ENCODE measurements at places on chromosomes 13 and 19.

- no peak for DNase-seq
Measured at GRCh38 chr19:29537601-29538000, 11.8 kb downstream of the VSTM2B start.

DNA sequence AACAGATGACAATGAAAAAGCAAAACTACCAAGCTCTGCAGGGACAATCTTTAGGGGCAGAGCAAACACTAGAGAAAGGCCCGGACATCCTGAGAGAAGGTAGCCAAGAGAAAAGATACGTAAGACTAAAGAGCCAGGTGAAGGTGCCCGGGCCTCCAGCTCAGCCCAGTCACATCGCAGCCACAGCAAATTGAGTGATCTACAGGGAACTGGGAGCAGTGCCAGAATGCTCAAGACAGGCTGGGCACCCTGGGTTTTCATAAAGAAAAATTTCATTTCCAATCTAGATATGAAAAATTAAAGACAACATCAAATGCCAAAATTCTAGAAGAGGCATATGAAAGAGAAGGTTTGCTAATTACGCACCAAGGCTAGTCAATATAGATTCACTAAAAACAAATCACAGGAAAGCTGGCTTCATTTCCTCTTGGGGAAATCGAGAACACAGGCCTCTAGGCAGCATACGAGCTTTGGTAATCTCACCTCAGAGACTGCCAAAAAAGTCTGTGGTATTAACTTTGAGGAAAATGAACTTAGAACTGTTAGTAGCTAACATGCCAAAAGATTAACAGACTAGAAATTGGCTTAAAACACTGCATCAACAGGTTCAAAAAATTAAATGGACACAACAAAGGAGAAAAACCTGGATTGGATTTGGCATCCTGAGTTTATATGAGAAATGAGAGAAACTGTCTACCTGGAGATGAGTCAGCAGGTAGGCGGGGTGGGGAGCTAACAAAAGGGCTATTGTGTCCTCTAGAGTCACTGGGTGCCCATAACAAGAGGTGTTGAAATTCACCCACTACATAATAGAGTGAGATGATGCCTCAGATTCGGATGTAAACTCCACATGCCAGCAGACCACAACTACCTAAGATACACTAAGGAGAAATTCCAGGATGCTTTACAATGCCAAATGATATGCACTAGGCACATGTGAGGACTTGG lies 6.6 kb downstream of the ANKRD10 start:
- peak; percentile 90 for DNase-seq

GRCh38 chr13:27504868-27505194 lies 54.5 kb upstream of the MTIF3 start:
- DNase-seq = no peak

DNA sequence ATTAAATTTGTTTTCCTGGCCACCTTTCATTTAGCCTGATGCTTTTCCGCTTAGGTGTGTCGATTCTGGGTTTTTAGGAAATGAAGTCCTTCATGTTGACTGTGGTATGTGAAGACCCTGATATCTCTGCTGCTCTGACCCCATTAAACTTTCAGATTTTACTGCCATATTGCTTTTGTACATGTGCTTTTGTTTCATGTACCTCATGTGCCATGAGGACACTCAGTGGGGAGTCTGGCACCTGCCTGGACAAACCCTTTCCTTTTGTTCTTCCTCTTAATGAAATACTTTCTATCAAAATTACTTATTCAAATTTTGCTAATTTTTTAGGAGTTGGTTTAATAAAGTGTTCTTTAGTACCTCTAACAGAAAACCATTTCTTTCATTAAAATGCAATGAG lies 774.8 kb downstream of the GPC5 start:
- DNase-seq = no peak

DNA sequence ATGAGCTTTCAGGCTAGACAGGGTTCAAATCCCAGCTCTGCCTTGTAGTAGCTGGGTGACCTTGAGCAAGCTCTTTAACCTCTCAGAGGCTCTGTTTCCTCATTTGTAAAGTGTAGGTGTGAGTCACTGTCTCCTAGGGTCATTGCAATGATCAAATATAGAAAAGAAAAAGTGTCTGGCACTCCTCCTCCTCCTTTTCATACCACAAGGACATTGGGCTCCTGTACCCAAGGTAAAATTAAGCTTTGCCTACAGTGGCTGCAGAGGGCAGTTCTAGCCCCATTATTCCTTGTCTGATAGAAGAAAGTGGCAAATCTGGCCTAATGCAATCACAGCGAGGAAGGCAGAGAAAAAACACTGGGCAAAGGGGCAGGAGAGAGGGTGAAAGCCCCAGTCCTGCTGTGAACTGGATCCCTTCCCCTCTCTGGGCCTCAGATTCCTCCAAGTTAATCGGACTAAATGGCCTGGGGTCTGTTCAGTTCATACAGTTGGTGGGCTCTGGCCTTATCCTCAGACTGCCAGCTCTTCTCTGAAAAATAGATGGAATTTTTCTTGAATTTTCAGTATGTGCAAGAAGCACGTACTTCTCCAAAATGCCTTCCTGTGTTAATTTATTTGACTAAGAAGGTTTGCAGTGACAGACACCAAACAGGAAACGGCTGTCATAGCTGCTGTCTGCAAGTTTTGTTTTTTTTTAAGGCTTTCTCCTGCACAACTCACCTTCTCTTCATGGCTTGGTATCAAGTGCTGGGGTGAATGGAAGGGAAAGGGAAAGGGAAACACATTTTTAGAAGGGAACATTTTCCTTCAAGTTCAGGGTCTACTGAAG lies 35.3 kb downstream of the RGCC start:
- DNase-seq = no peak

DNA sequence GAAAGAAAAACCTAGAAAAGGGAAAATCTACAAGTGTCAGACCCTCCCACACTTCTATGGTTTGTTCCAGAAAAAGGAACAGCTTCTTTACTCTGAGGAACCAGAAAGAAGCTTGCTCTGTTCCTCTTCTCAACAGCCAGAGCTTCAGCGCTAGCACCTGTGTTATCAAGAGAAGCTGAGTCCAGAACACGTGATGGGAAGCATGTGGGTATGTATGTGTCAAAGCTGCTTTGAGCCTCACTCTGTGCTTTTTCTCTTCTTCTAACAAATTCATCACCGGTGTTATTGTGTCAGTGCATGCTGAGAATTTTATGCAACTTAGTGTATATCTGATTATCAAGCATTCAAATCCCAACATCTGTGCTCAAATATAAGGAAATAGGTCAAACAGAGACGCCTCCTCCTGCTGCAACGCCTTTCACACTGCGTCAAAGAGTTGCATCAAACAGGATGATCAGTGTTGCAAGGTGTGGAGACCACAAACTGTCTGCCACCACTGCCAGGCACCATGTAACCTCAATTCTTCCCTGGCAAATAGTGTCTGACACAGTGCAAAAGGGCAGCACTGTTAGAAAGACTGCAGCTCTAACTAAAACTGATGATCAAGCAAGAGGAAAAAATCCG lies 83.9 kb downstream of the LRRC63 start:
- DNase-seq = no peak

DNA sequence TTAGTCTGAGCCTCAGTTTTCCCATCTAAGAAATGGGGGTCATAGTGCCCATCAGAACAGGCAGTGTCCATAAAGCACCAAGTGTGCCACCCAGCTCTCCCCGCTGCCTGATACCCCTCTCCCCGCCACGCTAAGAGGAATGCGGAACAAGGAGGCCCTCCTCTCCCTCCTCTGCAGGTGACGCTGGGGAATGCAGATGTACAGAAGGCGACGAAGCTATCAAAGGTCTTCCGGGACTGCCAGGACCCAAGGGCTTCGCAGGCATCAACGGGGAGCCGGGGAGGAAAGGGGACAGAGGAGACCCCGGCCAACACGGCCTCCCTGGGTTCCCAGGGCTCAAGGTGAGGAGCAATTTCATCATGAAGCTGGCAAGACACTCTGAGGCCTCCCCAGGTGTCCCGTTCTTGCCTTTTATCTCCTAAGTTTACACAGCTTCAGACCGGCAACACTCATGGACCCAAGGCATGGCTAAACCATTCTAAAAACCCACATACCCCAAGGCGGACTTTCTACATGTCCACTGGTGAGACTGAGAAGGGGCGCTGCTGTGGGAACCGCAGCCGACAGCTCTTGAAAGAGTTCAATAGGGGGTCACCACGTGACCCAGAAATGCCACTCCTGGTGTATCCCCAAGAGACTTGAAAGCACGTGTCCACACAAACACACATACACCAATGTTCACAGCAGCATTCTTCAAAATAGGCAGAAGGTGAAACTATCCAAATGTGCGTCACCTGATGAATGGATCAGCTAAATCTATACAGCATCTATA lies 102.7 kb downstream of the RAB20 start:
- no peak for DNase-seq

- DNase-seq = no peak
Measured at GRCh38 chr13:74761801-74762757, 627.9 kb upstream of the KLF12 start.

DNA sequence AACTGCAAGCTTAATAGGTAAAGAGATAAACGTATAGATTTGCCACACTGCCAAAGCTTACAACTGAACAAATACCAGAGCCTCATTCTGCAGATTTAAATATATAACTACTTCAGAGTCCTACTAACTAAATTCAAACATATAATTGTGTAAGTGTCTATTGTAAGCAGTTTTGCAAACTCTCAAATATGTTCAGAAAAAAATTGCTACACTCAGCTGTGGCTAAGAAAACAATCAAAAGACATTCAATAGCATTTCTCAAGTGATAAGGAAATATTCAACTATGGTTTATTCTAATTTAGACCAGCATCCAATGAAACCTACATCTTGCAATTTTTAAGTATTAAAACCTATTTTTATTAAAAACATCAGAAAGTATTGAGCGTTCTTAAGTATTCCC lies 202.4 kb downstream of the KCTD12 start:
- DNase-seq = no peak

GRCh38 chr19:15247107-15248014 lies 15.1 kb upstream of the EPHX3 start:
- no peak for DNase-seq

DNA sequence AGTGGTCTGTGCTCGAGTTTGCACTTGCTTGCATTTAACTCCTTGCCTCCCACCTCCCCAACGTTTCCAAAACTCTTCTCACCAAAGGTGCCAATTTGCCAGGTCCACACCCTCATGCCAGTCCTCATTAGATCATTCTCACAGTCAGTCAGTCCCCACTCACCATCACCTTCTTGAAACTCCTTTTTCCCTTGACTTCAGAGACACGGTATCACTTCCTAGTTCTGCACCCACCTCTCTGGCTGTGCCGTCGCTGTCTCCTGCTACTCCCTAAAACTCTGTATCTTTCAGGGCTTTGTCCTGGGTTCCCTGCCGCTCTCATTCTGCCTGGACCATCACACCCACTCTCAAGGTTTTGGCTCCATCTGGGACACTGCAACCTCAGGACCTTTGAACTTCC lies 19.6 kb downstream of the OLFM2 start:
- DNase-seq = no peak

DNA sequence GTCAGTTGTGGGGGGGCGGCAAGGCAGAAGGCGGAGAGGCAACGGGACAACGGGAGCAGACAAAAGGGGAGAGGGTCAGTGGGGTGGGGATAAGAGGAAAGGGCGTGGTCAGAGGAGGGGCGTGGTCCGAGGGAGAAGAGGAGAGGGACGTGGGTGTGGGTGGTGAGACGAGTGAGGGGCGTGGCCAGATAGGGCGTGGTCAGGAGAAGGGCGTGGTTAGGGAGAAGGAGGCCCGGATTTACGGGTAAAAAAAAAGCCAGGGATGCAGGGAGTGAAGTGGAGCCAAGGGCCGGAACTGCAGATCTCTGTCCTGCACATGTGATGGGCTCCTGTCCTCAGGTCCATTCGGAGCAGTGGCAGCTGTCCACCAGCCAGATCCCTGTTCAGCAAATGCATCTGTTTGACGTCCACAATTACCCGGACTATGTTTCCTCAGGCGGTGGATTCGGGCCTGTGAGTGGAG lies 21.5 kb downstream of the CPT1C start:
- peak; percentile 84 for DNase-seq

DNA sequence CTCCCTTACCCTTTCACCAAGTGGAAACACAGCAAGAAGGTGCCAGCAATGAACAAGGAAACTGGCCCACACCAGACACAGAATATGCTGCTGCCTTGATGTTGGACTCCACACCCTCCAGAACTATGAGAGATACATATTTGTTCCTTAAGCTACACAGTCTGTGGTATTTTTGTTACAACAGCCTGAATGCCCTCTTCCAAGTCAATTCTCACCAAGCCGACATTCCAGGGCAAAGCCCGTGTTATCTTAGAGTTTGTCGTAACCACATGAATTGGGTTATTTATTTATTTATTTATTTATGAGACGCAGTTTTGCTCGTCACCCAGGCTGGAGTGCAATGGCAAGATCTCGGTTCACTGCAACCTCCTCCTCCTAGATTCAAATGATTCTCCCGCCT lies 14.9 kb downstream of the FGF21 start:
- no peak for DNase-seq

DNA sequence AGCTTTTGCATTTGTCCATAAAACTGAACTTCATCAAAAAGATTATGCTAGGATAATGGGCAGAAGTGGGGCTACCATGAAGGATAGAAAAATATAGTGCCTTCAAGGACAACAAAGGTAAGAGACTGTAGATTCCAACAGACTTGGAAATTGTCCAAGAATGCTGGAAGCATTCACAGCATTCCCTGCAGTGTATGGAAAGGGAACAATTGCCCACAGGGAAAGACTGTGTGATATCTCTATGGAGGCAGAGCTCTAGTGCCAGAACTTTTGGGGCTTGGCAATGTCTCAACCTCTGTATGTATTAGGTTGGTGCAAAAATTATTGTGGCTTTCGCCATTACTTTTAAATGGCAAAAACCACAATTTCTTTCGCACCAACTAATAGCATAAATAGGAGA lies 1598.8 kb upstream of the MIR17HG start:
- no peak for DNase-seq

GRCh38 chr13:99176309-99177276 lies 24.1 kb upstream of the UBAC2 start:
- DNase-seq = peak; percentile 86

DNA sequence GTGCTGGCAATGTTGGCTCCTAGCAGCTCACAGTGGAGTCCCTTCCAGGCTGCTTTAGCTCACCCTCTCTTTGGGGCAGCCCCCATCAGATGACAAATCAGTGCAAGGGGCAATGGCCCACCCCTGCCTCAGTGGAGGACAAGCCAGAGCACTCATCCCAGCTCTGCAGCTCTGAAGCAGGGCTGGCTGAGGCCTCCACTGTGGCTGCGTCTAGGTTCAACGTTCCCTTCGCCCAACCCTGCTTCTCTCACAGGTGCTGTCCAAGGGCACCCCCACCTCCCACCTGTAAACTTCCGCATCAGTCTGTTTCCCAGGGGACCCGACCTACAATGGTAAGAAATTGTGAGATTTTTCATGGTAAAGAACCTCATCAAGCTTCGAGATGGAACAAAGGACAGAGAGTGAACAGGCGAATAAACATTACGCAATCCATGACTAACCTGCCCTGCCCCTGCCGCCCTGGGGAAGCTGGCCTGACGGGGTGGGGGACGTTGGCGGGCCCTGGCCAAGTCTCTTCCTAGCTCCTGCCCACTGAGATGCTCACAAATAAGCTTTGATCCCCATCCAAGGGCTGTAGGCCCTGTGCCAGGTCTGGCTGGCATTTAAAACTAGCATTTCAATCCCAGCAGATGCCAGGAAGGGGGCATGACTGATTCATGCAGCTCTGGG lies 40.5 kb downstream of the DZIP1 start:
- no peak for DNase-seq

- no peak for DNase-seq
Measured at GRCh38 chr19:13006431-13007281, 11.4 kb downstream of the NFIX start.

GRCh38 chr13:77523834-77524728 lies 11.4 kb upstream of the SCEL start:
- no peak for DNase-seq

Measured in islet precursor cell (in vitro differentiated cells).